ENCODE measurements at places on chromosomes 11 and 22.

GRCh38 chr22:50074056-50074455, 11.2 kb downstream of the MLC1 start:
- DNase-seq = no peak

GRCh38 chr11:7849018-7849417, 52.3 kb upstream of the OR5P2 start:
- DNase-seq = no peak

DNA sequence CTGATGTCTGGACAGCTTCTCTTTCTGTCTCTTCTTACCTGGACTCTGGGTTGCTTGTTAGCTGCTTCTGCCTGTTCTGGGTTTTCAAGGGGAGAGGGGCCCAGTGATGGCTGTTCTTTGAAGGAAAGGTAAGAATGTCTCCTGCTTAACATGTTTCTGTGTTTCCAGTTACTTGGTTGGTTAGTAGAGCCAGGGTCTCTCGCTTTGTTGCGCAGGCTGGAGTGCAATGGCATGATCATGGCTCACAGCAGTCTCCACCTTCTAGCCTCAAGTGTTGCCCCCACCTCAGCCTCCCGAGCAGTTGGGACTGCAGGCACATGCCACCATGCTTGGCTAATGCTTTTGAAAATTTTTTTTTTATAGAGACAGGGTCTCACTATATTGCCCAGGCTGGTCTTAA, 126.6 kb downstream of the BCR start:
- no peak for DNase-seq

DNA sequence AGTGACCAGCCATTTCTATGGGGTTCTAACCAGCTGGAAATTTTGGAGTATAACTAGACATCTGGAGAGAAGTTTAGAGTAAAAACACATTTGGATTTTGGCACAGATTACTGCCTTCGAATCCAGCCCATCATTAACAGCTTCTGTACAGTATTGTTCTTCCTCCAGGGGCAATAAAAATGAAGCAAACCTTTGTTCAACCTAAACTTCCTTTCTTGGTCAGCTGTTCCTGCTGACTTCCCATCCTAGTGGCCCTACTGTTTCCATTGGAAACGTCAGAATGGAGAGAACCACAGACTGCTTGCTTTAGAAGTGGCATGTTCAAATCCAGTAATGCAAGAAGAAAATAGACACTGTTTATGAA, 203.7 kb upstream of the MTMR2 start:
- no peak for DNase-seq

- DNase-seq = no peak
Observed at GRCh38 chr11:18564149-18564548, 24.4 kb downstream of the UEVLD start.
